ENCODE measurements at places on chromosomes 2 and 18.

DNA sequence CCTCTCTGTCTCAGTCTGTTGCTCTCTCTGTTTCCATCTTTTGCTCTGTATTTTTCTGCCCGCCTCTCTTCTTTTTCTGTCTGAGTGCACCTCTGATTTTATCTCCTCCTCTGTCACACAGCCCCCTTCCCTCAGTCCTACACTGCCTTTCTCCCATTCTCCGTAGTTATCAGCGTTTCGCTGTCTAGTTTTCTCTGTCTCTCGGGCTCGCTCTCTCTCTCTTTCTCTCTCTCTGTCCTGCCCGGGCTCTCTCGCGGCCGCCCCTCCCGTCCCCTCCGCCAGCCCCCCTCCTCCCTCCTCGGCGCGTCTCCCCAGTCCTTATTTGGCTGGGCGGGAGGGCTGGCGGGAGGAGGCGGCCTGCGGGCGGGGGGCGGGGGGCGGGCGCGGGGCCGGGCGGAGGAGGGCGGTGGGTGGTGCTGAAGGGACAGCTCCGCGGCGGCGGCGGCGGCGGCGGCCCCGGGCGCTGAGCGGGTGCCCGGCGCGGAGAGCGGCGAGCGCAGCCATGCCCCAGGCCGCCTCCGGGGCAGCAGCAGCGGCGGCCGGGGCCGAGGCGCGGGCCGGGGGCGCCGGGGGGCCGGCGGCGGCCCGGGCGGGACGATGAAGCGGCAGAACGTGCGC lies at the start of gene KCNK3:
Gene KCNK3, plus strand, starts transcription at position 444 of the 618 bp plus-strand sequence. Its CDS starts 154 bp downstream, at position 598.
- DNase-seq, result peak; percentile 35

DNA sequence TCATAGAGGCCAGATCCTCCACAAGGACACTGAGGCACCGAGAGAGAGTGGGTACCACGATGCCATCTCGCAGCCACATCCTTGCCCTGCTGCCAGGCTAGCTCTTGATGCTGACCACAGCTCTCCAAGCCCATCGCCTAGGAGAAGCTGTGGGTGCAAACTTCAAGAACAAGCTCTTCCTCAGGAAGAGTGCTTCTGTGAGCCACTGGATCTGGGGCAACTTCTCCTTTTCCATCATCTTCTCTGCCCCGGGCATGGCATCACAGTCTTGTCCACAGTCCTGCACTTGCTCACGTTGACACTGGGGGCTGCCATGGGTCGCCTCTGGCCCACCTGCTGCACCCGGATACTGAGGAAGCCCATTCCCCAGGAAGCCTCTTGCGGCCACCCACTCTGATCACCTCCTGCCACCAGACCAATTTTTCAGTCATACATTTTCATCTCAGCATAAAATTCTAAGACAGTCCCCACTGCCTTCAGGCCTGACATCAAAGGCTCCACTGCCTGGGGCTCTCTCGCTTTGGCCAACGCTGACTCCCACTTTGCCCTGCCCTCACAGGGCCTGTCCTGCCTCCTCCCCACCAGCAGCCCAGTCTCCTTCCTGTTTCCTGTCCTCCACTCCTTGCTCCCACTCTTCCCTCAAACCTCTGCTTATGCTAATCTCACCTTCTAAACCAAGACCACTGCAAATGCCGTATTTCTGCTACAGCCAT lies 243.9 kb downstream of the AFF3 start:
- DNase-seq, result no peak

DNA sequence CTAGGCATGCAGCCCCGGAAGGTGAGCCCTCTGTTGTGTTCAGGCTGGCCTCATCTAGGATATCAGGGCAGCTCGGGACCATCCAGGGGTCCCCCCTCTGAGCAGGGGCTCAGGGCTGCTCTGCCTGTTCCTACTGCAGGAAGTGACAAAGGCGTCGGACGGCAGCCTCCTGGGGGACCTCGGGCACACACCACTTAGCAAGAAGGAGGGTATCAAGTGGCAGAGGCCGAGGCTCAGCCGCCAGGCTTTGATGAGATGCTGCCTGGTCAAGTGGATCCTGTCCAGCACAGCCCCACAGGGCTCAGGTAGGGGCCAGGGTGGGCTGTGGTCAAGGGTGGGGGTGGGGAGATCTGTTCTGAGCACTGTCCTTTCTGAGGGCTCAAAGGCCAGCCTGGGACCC lies 13.1 kb downstream of the KCNIP3 start:
- no peak for DNase-seq

GRCh38 chr2:60693551-60693950 lies 62.5 kb upstream of the PAPOLG start:
- DNase-seq, result no peak

DNA sequence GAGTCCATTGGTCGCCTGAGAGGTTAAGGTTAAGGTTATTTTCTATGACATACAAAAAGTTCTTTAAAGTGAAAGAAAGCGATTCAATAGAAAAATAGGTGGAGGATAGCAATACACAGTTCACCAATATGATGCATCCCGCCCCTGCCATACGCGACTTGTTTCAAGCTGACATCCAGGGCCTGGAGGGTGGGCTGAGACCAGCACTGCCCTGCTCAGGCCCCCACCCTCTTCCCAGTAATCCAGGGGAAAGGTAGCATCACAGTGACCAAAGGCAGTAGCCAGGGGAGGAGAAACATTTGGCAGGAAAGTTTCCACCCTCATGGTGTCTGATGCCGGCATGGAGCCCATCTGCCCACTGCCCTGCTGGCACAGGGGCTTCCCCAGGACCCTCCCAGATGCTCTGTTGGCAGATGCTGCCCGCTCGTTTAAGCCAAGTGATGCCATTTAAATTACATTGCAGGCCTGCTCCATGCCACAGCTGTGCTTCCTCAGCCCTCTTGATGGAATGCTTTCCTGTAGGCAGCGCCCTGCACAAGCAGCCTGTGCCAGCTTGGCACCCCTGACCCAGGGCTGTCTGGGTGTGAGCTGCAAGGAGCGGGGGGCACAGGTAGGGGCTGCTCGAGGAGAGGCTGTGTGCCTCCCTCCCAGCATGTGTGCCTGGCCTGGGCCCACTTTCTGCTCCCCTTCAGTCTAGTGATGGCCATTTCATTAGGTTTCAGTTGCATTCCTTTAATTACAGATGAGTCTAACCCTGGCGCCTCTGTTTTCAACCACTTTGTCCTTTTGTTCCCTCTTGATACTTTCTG lies 10.7 kb upstream of the ANO7 start:
- DNase-seq, result no peak

- no peak for DNase-seq
Measured at GRCh38 chr2:24206242-24206641, 31.4 kb downstream of the FAM228A start.

DNA sequence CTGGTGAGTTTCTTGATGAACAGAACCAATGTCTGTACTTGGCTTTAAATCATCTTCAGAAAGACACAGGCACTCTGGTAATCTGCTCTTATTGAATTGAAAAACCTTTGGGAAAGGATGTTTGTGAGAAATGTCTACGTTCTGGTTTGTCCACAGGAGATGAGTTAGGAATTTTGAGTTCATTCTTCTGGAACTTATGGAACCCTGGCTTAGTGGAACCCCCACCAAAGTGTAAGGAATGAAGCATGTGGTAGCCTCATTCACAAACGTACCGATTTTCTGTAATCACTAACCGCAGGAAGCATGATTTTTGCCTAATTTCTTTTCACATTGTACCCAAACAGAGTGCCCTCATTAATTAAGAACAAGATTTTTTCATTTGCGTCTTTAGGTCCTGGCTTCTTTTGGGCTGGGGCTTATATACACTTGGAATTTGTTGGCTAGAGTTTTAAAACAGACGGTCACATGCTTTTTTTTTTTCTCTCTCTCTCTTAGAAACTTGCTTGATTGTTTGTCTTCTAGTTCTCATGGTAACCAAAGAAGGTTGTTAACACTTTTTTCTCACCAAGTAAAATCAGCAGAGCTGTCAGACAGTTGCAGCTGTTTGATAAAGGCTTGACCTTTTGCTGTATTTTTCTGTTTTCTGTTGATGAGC lies 314.1 kb upstream of the THUMPD2 start:
- no peak for DNase-seq

- DNase-seq, result peak; percentile 15
Measured at GRCh38 chr2:177554365-177554764, 161.8 kb downstream of the AGPS start.

All from iris pigment epithelial cell (primary cell).